ENCODE measurements at places on chromosomes 6 and 20. TPM values are rescaled to one million over a fixed set of nuclear protein-coding genes. Genes with fewer than 3 reads are reported as not detected.

Gene IL17F
- 2.3 TPM for total RNA-seq

Gene GRM1
- not detected for total RNA-seq

DNA sequence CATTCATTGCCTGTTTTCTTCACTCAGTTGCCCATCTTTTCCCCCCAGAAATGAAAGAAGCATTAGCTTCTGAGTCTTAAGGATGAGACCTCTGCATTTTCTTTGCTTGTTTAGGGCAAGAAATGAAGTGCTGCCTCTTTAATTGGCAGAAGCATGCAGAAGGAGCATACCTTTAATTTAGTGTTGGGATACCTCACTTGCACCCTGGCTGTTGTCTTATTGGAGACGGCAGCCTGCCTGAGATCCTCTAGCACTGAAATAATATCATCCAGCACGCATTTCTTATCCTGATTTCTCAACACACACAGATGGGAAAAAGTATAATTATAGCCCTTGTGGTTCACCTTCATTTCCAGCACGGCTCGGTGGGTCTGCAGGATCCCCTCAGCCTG lies 43.1 kb downstream of the PTCHD4 start:
- no peaks in the 10 kb centered on the region for H3K4me1 ChIP-seq
- H3K4me3 ChIP-seq = no peak overlapping the region
- no peaks in the 10 kb centered on the region for H3K36me3 ChIP-seq
- no peak for DNase-seq
- H3K27me3 ChIP-seq = no peaks in the 10 kb centered on the region

Gene MRPS18A
- 60.4 TPM for total RNA-seq

- H3K36me3 ChIP-seq = no peaks in the 10 kb centered on the region
- no peaks in the 10 kb centered on the region for H3K4me1 ChIP-seq
- H3K27ac ChIP-seq = no peak overlapping the region
- H3K4me3 ChIP-seq = no peak overlapping the region
- no peaks in the 10 kb centered on the region for H3K27me3 ChIP-seq
Measured at GRCh38 chr6:49906526-49906925, 40.2 kb upstream of the CRISP1 start.

DNA sequence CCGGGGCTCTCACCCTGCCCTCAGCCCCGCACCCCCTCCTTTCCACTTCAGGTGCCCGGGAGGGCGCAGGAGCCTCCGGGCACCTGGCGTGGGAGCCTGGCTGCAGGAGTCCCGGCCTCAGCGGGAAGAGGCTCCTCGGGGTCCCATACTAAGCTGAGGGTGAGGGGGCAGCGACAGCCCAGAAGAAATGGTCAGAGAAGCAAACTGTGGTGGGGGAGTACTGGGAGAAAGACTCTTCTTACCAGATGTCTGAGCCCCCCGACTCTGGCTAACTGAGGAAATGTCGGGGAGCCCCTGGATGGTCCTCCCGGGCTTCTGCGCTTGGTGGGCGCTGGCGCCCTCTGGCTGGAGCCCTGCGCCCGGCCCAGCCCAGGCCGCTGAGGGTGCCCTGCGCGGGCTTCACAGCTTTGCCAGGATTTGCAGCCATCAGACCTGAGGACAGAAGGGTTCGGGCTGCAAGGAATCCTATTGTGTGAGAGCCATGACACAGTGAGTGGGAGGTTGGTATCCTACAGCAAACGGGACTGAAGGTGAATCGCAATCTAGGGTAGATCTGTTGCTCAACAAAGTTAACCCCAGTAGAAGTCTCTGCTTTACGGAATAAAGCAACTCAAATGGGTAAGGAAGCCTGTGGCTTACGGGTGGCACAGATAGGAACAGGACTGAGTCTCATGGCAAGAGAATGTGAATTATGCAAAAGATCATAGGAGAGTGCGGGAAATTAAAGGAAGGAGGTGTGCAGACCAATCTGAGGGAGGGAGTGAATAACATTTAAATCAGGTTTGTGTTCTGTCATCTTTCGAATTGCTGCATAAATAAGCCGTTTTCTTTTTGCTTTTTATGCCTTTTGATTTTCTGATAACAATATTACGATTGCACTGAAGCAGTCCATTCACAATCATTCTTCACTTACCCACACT lies 639 bp upstream of the RCAN2 start:
- H3K27ac ChIP-seq = no peak overlapping the region
- H3K4me3 ChIP-seq = peak overlapping the region; percentile 25
- no peaks in the 10 kb centered on the region for H3K4me1 ChIP-seq
- H3K36me3 ChIP-seq = no peaks in the 10 kb centered on the region
- no peak for DNase-seq
- H3K27me3 ChIP-seq = peaks cover 28% of the 10 kb centered on the region

GRCh38 chr6:87993356-87993755 lies 54.3 kb upstream of the SPACA1 start:
- DNase-seq = no peak
- no peak overlapping the region for H3K4me3 ChIP-seq
- H3K27me3 ChIP-seq = no peaks in the 10 kb centered on the region
- no peak overlapping the region for H3K27ac ChIP-seq

Gene DDRGK1
- total RNA-seq = 77.9 TPM

DNA sequence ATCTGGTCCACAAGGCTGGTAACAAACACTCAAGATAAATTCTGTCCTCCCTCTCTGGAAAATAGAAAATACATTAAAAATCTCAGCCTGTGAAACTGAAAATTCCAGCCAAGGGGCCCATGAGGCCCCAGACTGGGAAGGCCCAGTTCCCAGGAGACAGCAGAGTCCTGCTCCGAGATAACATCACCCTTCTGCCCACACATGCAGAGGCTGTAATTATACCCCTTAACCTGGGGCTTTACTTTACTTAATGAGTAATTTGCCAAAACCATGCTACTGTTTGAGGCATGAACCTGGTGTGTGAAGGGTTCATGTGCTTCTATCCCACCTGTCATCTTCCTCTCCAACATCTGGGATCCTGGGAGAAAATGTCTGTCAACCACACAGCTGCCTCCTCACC lies 398.9 kb upstream of the SULF2 start:
- no peak for DNase-seq
- H3K4me1 ChIP-seq = no peaks in the 10 kb centered on the region
- no peaks in the 10 kb centered on the region for H3K27me3 ChIP-seq
- no peak overlapping the region for H3K4me3 ChIP-seq
- no peaks in the 10 kb centered on the region for H3K36me3 ChIP-seq
- H3K27ac ChIP-seq = no peak overlapping the region

GRCh38 chr6:12261502-12261901 lies 28.7 kb upstream of the EDN1 start:
- no peaks in the 10 kb centered on the region for H3K36me3 ChIP-seq
- H3K4me3 ChIP-seq = no peak overlapping the region
- no peaks in the 10 kb centered on the region for H3K27me3 ChIP-seq
- DNase-seq = no peak

DNA sequence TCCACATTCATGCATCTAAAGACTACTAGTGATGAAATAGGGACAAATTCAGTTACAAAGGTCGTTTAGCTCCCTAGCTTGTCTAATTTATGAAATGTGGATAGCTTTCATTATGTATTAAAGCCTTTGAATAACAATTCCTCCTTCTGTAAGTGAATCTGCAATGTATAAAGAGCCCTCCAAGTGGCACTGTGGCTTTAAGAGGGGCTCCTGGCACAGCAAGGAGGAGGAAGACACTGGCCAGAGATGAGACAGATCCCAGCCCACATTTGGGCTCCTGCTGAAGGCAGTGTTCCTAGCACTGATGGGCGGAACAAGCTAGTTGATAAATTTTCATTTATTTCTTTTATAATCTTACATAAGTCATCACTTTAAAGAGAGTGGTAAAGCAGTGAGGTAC lies 17.6 kb upstream of the FUCA2 start:
- no peak for DNase-seq
- no peak overlapping the region for H3K4me3 ChIP-seq
- no peaks in the 10 kb centered on the region for H3K27me3 ChIP-seq
- H3K36me3 ChIP-seq = no peaks in the 10 kb centered on the region

Gene MAP7
- total RNA-seq = 0.50 TPM

Gene MUC22
- total RNA-seq = not detected

GRCh38 chr6:2799936-2800527 lies 34.8 kb downstream of the WRNIP1 start:
- H3K27me3 ChIP-seq = no peaks in the 10 kb centered on the region
- no peaks in the 10 kb centered on the region for H3K4me1 ChIP-seq
- H3K36me3 ChIP-seq = no peaks in the 10 kb centered on the region

GRCh38 chr6:26105842-26106241 lies 18.6 kb downstream of the HFE start:
- peaks cover 18% of the 10 kb centered on the region for H3K4me1 ChIP-seq
- no peaks in the 10 kb centered on the region for H3K27me3 ChIP-seq
- no peaks in the 10 kb centered on the region for H3K36me3 ChIP-seq
- no peak for DNase-seq

GRCh38 chr6:133062077-133062476 lies 179.1 kb upstream of the EYA4 start:
- H3K4me3 ChIP-seq = no peak overlapping the region
- H3K4me1 ChIP-seq = no peaks in the 10 kb centered on the region
- no peak for DNase-seq
- H3K27me3 ChIP-seq = no peaks in the 10 kb centered on the region
- H3K36me3 ChIP-seq = no peaks in the 10 kb centered on the region
- H3K27ac ChIP-seq = no peak overlapping the region

- H3K27ac ChIP-seq = no peak overlapping the region
- no peaks in the 10 kb centered on the region for H3K4me1 ChIP-seq
- H3K36me3 ChIP-seq = no peaks in the 10 kb centered on the region
Measured at GRCh38 chr6:159645640-159646039, 47.4 kb downstream of the SOD2 start.

GRCh38 chr6:97147421-97147820 lies 135.6 kb downstream of the MMS22L start:
- no peak for DNase-seq
- H3K27ac ChIP-seq = no peak overlapping the region
- no peaks in the 10 kb centered on the region for H3K36me3 ChIP-seq
- H3K4me1 ChIP-seq = no peaks in the 10 kb centered on the region

GRCh38 chr6:149285626-149286025 lies 31.9 kb upstream of the TAB2 start:
- no peaks in the 10 kb centered on the region for H3K4me1 ChIP-seq
- no peaks in the 10 kb centered on the region for H3K27me3 ChIP-seq
- no peak overlapping the region for H3K4me3 ChIP-seq
- no peak overlapping the region for H3K27ac ChIP-seq

GRCh38 chr20:38158701-38159351 lies 6.2 kb downstream of the TGM2 start:
- H3K27me3 ChIP-seq = no peaks in the 10 kb centered on the region
- DNase-seq = no peak
- no peak overlapping the region for H3K4me3 ChIP-seq

GRCh38 chr6:14149739-14150130 lies 32.2 kb downstream of the CD83 start:
- H3K4me1 ChIP-seq = no peaks in the 10 kb centered on the region
- no peak overlapping the region for H3K4me3 ChIP-seq
- no peaks in the 10 kb centered on the region for H3K27me3 ChIP-seq
- H3K36me3 ChIP-seq = no peaks in the 10 kb centered on the region
- no peak overlapping the region for H3K27ac ChIP-seq

GRCh38 chr6:122734529-122735395 lies 44.8 kb upstream of the FABP7 start:
- no peaks in the 10 kb centered on the region for H3K36me3 ChIP-seq
- H3K4me1 ChIP-seq = no peaks in the 10 kb centered on the region
- no peak for DNase-seq
- H3K27me3 ChIP-seq = no peaks in the 10 kb centered on the region
- H3K27ac ChIP-seq = no peak overlapping the region

DNA sequence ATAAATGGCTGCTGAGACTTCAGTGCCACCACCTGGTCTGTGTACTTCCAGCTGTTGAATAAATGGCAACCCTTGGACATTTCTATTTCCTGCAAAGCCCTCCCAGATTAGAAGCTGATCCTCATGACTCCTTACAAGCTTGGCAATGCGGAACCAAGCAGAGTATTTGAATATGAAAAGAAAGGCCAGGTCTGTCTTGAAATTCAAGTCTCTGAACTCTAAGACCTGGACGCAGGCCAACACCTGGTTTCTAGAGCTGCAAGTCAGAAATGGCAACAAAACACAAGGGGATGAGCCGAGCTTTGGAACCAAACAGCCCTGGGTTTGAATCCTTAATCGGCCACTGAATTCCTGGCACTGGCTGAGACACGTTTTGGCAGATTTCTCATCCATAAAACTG lies 353.4 kb downstream of the PTPRT start:
- no peak overlapping the region for H3K27ac ChIP-seq
- no peaks in the 10 kb centered on the region for H3K4me1 ChIP-seq
- H3K4me3 ChIP-seq = no peak overlapping the region
- no peak for DNase-seq

Gene IMPG1
- not detected for total RNA-seq

- no peak for DNase-seq
- H3K36me3 ChIP-seq = no peaks in the 10 kb centered on the region
- H3K27ac ChIP-seq = no peak overlapping the region
- H3K4me3 ChIP-seq = no peak overlapping the region
- H3K4me1 ChIP-seq = no peaks in the 10 kb centered on the region
- H3K27me3 ChIP-seq = no peaks in the 10 kb centered on the region
Measured at GRCh38 chr6:140275725-140276124, 901.3 kb upstream of the CITED2 start.

DNA sequence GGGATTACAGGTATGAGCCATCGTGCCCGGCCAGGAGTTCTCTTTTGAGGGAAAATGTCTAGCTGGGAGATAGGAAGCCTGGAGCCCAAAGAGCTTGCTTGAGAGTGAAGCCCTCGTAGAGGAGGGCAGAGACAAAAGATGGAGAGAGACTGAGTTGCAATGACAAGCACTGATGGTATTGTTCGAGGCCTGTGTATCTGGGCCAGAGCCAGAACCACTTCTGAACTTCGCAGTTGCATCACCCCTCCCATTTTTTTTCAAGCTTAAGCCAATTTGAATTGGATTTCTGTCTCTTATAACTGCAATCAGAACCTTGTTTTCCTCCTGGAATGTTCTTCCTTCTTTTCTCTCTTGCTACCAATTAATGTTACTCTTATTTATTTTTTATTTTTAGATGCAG lies 83.1 kb downstream of the KCNB1 start:
- no peaks in the 10 kb centered on the region for H3K4me1 ChIP-seq
- H3K27me3 ChIP-seq = no peaks in the 10 kb centered on the region
- H3K4me3 ChIP-seq = no peak overlapping the region
- no peaks in the 10 kb centered on the region for H3K36me3 ChIP-seq
- no peak overlapping the region for H3K27ac ChIP-seq
- no peak for DNase-seq

Gene MAS1
- not detected for total RNA-seq

GRCh38 chr6:104017410-104018381 lies 842.0 kb downstream of the HACE1 start:
- H3K27me3 ChIP-seq = no peaks in the 10 kb centered on the region
- no peaks in the 10 kb centered on the region for H3K36me3 ChIP-seq
- DNase-seq = no peak
- no peak overlapping the region for H3K27ac ChIP-seq
- H3K4me1 ChIP-seq = no peaks in the 10 kb centered on the region

DNA sequence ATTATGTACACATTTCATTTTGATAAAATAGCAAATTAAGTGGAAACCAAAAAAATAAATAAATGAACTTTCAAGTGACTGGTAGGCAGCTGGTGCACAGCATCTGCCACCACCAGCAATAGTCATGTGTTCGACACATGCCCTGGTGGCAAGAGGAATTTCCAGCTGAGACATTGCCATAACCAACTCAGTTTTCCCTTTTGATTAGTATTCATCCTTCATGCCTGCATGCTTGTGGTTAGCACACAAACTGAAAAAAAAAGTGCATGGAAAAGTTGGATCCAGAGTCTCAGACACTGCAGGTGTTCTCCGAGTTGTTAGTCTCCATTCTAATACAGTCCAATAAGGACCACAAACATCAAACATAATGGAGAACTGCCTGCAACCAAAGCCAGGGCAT lies 156.0 kb upstream of the SOX4 start:
- no peak overlapping the region for H3K27ac ChIP-seq
- DNase-seq = no peak
- peaks cover 10% of the 10 kb centered on the region for H3K4me1 ChIP-seq
- no peak overlapping the region for H3K4me3 ChIP-seq
- H3K36me3 ChIP-seq = no peaks in the 10 kb centered on the region
- H3K27me3 ChIP-seq = no peaks in the 10 kb centered on the region

Gene NOP56
- total RNA-seq = 888 TPM
